Stimulated activated CD4-positive, alpha-beta T cell treated with anti-CD3 and anti-CD28 coated beads, Interleukin-12 subunit alpha, Interleukin-12 subunit beta, amount 100 ng/mL, for 24 hours (primary cell): ENCODE measurements at places on chromosomes 5 and 9.

DNA sequence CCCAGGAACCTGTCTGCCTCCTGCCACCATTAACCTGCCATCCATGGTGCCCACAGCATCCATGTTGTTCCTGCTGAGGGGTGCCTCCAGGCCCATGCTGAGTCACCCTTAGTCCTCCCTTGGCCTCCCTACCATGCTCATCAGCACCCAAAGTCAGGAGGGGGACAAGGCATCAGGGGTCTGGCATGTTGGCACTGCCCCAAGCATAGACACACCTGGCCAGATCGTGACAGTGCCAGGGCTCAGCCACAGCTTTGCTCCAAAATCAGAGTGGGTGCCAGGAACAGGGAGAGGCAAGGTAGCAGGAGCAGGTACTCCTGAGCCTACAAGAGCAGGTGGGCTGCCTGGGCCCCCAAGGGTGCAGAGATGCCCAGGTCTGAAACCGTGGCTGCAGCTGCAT lies 566.6 kb downstream of the TLE1 start:
- no peak for DNase-seq

- DNase-seq, result no peak
These were observed 56.7 kb downstream of the TLE1 start for GRCh38 chr9:81632599-81632998.

GRCh38 chr9:77585335-77585786 lies 62.8 kb downstream of the GNA14 start:
- no peak for DNase-seq

GRCh38 chr5:169826618-169827017 lies 153.7 kb downstream of the INSYN2B start:
- no peak for DNase-seq

- DNase-seq, result no peak
These were observed 74.8 kb downstream of the ICE1 start for GRCh38 chr5:5497152-5497788.

DNA sequence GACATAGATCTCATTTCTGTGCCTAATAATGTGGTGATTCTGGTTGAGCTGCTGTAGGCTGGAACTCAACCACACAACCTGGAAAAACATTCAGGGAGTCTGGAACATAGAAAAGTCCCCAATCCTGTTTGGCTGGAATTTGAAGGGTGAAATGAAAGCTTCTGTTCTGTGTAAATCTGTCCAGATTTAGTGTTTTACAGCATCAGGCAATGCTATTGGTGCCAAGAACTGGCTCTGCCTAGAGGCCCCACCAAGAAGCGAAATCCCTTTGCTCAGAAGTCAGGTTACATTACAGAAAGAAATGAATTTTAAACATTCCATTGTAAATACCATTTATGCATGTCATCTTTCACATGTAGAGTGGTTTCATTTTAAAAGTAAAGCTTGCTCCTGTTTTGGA lies 56.3 kb downstream of the TMEM174 start:
- no peak for DNase-seq

DNA sequence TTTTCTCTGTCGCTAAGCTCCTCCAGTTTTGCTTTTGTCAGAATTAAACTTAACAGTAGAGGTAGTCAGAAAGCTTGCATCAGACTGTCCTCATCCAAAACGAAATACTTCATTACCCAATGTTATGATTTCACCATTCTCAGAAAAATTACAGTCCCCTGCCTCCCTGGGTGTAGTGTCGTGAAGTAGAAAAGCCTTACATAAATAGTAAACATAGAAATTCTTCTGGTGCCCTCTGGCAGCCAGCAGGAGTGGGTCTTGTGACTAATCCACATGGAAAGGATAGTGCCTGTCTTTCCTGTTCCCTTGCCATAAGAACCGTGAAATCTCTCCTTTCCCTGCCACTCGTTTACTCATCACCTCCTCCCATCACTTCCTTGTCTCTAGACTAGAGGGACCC lies 230.6 kb downstream of the GNA14 start:
- DNase-seq, result no peak
